ENCODE measurements at places on chromosomes 13 and 19.

- no peak for DNase-seq
Measured at GRCh38 chr13:111573801-111574200, 253.4 kb downstream of the TEX29 start.

- no peak for DNase-seq
Measured at GRCh38 chr19:11198769-11199424, 1.6 kb upstream of the KANK2 start.

- no peak for DNase-seq
Measured at GRCh38 chr19:31512181-31512970, 163.1 kb upstream of the TSHZ3 start.

GRCh38 chr13:19845758-19846157 lies 17.7 kb downstream of the ZMYM5 start:
- DNase-seq = no peak

DNA sequence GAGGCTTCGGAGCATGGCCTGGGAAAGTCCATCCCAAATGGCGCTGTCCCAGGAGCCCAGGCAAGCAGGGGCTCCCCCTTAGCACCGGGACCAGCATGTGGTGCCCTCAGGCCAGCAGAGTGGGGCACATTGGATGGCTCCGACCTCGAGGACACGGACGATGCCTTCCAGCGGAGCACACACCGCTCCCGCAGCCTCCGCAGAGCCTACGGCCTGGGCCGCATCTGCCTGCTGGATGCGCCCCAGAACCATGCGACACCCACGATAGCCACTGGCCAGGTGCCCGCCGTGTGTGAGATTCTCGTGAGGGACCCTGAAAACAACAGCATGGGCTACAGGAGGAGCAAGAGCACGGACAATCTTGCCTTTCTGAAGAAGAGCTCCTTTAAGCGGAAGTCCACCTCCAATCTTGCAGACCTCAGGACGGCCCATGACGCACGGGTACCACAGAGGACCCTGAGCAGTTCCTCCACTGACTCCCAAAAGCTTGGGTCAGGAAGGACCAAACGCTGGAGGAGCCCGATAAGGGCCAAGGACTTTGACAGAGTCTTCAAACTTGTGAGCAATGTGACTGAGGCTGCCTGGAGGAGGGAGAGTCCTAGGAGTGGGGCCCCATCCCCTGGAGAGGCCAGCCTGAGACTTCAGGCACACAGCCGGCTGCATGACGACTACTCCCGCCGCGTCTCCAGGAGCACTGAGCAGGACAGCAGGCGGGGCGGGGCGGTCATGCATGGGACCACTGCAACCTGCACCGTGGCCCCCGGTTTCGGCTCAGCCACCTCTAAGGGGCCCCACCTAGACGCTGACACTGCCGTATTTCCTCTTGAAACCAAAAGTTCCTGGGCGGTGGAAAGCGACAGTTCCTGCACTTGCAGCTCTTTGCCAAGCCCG lies 63.1 kb downstream of the SPATA13 start:
- no peak for DNase-seq

DNA sequence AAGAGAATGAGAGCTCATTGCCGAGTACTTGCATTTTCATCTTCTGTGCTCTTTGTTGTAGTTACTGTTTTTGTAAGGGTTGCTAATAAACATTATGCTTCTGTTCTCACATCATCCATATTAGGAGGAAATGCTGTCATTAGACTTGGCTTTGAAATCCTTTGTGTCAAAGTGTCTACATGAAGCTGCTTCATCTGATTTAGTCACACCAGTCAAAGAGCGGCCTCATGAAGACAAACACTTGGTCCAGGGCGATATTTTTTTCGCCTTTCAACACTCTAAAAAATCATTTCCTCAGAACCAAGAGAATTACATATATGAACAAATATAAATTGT lies 105.0 kb downstream of the SPRY2 start:
- DNase-seq = no peak

DNA sequence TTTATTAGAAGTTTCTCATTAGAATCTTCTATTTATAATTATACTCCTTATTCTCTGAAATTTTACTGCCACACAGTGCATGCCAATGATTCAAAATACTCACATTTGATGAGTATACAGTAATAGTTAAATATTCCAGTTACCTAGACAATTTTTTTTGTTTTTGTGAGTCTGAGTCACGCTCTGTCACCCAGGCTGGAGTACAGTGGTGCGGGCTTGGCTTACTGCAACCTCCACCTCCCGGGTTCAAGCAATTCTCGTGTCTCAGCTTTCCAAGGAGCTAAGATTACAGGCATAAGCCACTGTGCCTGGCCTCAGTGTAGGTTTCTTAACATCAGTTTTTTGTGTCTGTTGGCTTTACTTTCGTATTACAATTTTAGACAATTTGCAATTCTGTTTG lies 87.1 kb downstream of the ZNF486 start:
- DNase-seq = no peak

DNA sequence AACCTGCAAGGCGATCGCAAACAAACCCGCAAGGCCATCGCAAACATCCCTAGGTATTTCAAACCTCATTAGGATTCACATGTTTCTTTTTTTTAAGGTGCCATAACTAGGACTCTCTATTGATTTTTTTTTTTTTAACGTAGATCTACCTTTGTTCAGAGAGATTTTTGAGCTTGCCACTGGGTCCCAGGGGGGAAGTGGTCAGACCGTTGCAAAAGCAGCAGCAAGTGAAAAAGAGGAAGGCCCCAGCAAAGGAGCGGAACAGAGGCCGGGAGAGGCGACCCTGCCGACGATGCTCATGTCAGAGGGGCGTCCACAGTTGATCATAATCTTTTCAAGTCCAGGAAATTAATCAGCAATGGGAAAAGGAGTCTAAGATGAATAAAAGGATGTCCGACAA lies 32.7 kb upstream of the FLT1 start:
- no peak for DNase-seq

DNA sequence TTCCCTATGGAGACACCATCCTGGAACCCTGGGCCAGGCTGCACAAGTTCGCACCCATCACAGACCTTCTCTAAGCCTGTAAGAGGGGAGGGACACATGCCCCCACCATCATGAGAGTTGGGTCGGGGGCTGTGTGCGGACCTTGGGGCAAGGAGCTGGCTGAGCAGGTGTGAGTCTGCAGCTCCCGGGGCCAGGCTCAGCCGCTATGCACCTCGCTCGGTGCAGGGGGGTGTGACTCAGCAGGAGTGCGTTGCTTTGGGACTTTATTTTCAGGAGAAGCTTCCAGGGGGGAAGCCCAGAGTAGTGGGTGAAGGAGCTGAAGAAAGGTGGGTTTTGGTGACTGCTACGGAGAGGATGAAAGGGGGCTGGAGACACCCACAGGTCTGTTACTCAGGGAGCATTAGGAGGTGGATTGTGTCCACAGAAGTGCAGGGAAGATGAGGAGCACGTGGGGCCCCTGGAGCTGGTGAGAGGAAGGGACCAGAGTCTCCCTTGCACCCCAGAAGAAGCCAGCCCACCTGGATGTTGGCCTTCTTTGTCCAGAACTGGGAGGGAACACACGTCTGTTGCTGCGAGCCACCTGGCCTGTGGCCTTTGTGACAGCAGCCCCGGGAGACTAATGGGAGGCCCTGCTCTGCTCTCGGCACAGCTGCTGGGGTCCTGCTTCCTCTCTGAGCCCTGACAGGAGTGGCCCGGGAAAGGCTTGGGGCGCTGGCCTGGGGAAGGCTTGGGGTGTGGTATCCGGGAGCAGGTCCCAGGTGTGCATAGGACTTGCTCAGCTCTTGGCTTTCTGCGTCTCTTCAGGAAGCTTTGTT lies 162.6 kb downstream of the TEX29 start:
- DNase-seq = no peak

DNA sequence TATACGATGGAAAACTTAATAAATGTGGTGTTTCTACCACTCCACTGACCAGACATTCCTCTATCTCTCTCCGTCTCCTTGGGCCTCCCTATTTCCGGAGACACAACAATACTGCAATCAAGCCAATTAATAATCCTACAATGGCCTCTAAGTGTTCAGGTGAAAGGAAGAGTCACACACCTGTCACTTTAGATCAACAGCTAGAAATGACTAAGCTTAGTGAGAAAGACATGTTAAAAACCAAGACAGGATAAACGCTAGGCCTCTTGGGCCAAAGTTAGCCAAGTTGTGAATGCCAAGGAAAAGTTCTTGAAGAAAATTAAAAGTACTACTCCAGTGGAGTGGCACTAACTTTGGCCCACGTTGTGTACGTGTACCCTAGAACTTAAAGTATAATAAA lies 22.5 kb downstream of the ZDHHC20 start:
- DNase-seq = no peak

All from activated naive CD8-positive, alpha-beta T cell treated with anti-CD3 and anti-CD28 coated beads, Interleukin-2, amount 50 U/mL, for 16 hours (primary cell).